Activated naive CD4-positive, alpha-beta T cell treated with anti-CD3 and anti-CD28 coated beads, Interleukin-2, amount 10 ng/mL, durations not matched to agents 7 days and 5 days (primary cell): ENCODE measurements at places on chromosomes 2 and 18.

DNA sequence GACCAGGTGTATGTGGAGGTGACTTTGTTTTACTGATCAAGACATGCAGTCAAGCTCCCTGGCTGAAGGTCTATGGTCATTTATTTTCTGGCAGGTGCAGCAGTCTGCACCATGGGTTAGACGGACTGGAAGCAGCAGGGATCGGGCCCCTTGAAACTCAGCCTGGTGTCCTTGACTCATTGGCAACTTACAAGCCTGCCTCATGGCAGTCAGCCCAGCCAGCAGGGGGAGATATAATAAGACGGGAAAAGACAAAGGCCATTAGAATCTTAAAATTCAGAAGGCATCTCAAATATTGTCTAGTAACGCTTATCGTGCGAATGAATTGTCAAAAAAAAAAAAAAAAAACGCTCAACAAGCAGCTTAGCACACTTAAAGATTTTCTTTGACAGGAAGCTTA is 308.2 kb downstream of the EN1 start:
- no peak for DNase-seq
- H3K27ac ChIP-seq = no peak overlapping the region
- H3K36me3 ChIP-seq = no peaks in the 10 kb centered on the region
- H3K4me3 ChIP-seq = no peak overlapping the region
- H3K4me1 ChIP-seq = no peaks in the 10 kb centered on the region
- H3K27me3 ChIP-seq = peaks cover 15% of the 10 kb centered on the region

- DNase-seq = no peak
- H3K4me3 ChIP-seq = no peak overlapping the region
- peaks cover 3% of the 10 kb centered on the region for H3K27me3 ChIP-seq
- H3K27ac ChIP-seq = no peak overlapping the region
- no peaks in the 10 kb centered on the region for H3K36me3 ChIP-seq
These were observed 41.1 kb upstream of the GALNT5 start for GRCh38 chr2:157216286-157216965.

GRCh38 chr2:129880971-129881370 is 98.5 kb upstream of the RAB6C start:
- no peaks in the 10 kb centered on the region for H3K36me3 ChIP-seq
- peaks cover 4% of the 10 kb centered on the region for H3K27me3 ChIP-seq
- no peak overlapping the region for H3K4me3 ChIP-seq

DNA sequence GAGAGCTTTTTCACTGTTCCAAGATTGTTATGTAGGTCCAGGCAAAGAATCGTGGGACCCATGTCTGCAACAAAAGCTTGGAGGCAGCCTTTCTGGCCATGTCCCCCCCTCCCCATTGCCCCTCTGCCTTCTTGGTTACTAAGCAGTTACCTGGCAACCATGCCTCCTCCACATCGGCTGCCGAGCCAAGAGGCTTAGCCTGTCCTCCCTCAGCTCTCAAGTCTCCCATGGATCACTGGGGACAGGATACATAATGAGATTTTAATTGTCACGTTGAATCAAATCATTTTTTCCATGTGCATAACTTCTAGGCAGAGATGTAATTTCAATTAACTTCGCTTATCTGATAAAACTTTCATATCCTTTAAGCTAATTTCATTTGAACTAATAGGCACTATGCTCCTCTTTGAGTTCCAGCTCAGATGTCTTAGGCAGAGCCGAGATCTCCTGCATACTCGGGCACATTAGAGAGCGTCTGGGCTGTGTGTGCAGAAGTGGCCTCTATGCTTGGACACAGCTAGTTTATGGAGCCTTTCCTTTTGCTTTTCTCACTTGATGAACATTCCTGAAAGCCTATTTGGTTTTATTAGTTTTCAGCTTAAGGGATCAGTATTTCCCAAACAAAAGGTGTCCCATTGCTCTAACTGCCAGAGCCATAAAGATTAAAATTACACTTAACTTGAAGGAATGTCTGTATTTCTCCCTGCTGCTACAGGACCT is 80.7 kb downstream of the LYPD1 start:
- no peaks in the 10 kb centered on the region for H3K36me3 ChIP-seq
- no peaks in the 10 kb centered on the region for H3K4me1 ChIP-seq
- DNase-seq = no peak

DNA sequence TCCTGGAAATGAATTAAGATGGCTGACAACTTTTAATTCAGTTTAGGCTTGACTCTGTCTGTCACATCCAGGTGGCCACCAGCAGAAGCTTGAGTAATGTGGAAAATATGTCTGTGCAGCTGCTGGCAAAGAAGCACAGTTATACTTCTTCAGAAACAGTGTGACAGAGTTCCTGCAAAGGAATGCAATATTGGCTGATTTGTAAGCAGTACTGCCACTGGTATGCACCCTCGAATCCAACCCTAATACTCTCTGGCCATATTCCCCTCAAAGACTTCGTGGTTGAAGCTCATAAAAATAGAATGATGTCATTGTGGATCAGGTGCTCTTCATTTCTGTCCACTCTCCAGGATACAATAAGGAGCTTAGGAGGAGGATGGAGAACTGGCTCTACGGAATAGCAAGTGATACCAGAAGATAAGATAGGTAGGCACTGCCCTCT is 86.2 kb downstream of the METTL8 start:
- no peaks in the 10 kb centered on the region for H3K4me1 ChIP-seq
- H3K27me3 ChIP-seq = no peaks in the 10 kb centered on the region
- no peak overlapping the region for H3K4me3 ChIP-seq
- H3K27ac ChIP-seq = no peak overlapping the region
- DNase-seq = no peak
- no peaks in the 10 kb centered on the region for H3K36me3 ChIP-seq

- H3K27me3 ChIP-seq = no peaks in the 10 kb centered on the region
- H3K4me1 ChIP-seq = no peaks in the 10 kb centered on the region
- H3K4me3 ChIP-seq = no peak overlapping the region
- DNase-seq = no peak
These were observed 25.9 kb upstream of the NEB start for GRCh38 chr2:151760139-151760650.

DNA sequence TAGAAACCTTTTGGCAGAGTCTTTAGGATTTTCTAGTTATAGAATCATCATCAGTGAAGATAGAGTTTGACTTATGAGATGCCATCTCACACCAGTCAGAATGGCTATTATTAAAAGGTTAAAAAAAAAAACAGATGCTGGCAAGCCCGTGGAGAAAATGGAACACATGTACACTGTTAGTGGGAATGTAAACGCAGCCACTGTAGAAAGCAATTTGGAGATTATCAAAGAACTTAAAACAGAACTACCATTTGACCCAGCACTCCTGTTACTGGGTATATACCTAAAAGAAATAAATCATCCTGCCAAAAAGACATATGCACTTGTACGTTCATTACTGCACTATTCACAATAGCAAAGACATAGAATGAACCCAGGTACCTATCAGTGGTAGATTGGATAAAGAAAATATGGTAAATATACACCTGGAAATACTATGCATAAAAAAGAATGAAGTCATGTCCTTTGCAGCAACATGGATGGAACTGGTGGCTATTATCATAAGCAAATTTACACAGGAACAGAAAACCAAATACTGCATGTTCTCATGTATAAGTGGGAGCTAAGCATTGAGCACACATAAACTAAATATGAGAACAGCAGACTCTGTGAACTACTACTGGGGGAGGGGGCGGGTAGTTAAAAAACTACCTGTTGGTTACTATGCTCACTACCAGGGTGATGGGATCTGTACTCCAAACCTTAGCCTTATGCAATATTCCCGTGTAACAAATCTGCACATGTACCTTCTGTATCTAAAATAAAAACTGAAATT is 279.0 kb downstream of the KIAA1328 start:
- H3K4me1 ChIP-seq = no peaks in the 10 kb centered on the region
- no peaks in the 10 kb centered on the region for H3K36me3 ChIP-seq
- no peak overlapping the region for H3K27ac ChIP-seq
- no peak for DNase-seq
- no peak overlapping the region for H3K4me3 ChIP-seq

DNA sequence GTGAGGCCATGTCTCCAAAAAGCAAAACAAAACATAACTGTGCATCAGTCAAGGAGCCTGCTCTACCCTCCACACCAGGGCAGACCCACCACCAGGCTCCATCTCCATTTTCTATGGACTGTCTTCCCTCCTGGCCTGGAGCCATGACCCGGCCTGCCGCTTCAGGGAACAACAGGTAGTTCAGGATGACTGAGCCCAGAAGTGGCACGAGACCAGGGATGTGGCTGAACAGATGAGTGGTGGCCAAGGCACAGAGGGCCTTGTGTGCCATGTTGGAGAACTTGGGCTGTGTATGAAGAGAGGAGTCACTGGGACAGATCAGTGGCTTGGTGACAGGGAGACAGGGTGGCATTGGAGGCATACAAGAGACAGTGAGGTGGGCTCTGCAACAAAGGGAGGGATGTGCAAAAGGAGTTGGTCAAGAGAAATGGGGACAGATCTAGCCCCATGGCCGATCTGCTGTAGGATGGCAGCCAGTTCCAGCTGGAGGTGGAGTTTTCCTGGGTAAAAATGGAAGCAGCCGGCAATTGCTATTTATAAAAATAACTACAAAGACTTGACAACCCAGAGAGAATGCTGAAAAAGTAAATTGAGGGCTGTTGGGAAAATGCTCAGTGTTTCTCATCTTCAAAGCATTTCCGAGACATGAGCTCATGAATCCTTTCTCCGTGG is 35.0 kb downstream of the TMEM177 start:
- no peaks in the 10 kb centered on the region for H3K36me3 ChIP-seq
- peaks cover 3% of the 10 kb centered on the region for H3K27me3 ChIP-seq
- DNase-seq = no peak
- no peaks in the 10 kb centered on the region for H3K4me1 ChIP-seq
- H3K27ac ChIP-seq = no peak overlapping the region
- H3K4me3 ChIP-seq = no peak overlapping the region

DNA sequence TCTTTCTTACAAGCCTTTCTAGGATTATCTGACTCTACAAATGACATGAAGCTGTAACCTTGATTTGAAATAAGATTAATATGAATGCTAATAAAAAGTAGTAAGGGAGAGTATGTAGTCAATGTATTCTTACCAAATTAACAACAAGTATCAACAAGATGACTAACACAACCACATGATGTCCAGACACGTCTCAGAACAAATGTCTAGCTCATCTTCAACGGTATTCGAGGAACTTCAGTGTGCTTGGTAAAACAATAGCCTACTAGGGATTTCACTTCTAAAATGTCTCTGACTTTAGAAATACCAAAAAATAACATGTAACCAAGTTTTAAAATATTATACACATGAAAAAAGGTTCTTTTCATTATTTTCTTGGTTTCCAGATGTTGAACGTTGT is 3.4 kb downstream of the HDLBP start:
- H3K36me3 ChIP-seq = peaks cover 23% of the 10 kb centered on the region
- H3K4me3 ChIP-seq = no peak overlapping the region
- H3K27me3 ChIP-seq = no peaks in the 10 kb centered on the region
- no peak overlapping the region for H3K27ac ChIP-seq
- DNase-seq = no peak

GRCh38 chr18:36419900-36420531 is 122.5 kb downstream of the FHOD3 start:
- no peaks in the 10 kb centered on the region for H3K27me3 ChIP-seq
- no peak overlapping the region for H3K27ac ChIP-seq
- no peak overlapping the region for H3K4me3 ChIP-seq
- no peaks in the 10 kb centered on the region for H3K36me3 ChIP-seq
- no peaks in the 10 kb centered on the region for H3K4me1 ChIP-seq

GRCh38 chr2:67214585-67215185 is 182.4 kb upstream of the ETAA1 start:
- H3K36me3 ChIP-seq = no peaks in the 10 kb centered on the region
- H3K4me1 ChIP-seq = no peaks in the 10 kb centered on the region
- no peaks in the 10 kb centered on the region for H3K27me3 ChIP-seq
- H3K27ac ChIP-seq = no peak overlapping the region
